ENCODE measurements at places on chromosomes 3 and 15.

DNA sequence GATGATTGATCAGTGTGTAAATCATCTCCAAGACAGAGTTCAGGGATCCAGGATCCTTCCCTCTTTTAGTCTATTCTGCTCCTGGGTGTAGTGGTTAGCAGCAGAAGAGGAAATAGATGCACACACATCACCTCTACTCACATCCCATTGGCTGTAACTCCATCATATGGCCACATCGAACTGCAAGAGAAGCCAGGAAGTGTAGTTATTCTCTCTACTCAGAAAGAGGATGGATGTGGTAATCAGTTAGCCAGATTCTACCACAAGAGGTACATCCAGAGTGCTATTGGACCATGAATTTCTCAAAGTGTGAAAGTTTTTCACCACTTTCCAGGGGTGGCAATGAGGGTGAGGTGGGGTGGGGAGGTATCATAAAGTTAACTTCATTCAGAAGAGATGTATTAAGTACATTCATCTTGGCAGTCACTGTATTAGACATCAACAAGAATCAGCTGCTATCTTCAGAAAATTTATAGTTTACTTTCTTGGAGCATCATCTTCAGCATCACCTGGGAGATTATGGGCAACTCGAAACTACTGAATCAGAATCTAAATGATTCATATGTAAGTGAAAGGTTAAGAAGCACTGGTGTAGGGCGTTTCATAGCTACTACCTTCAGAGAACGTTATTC, 60.6 kb upstream of the GAP43 start:
- no peak for DNase-seq

DNA sequence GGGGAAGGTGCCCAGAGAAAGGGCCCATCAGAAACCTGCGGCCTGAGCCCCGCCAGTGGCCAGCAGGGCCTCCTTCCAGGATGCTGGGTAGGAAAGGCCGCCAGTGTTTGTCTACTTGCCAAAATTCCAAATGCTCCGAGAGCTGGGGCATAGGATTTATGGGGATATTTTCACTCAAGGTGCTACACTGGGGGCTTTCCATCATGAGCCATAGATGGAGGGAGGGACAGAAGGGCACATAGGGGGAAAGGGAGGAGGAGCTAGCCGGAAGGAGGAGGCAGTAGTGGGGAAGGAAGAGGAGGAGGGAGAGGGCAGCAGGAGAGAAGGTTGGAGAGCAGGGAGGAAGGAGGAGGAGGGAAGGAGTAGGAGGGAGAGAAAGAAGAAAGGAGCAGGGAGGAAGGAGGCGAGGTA, 494.7 kb upstream of the PROK2 start:
- no peak for DNase-seq

DNA sequence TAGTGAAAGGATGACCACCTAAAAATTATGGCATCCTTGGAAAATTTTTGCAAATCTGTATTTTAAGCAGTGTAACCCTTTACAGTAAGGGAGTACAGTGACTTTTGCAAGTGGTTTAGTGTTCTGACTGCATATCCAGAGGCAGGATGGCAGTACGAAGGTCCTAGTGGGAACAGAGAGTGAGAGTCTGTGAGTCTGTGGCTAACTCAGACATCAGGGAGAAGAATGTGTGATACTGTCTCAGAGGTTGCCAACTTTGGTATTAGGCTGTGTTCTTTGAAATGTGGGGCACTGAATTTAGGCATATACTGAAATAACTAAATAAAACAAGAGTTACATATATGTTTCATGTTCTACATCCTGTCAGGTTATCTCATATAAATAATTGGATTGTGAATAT, 25.7 kb downstream of the PRKCI start:
- DNase-seq: no peak

- no peak for DNase-seq
These were observed 23.4 kb downstream of the GTF2E1 start for GRCh38 chr3:120765830-120766493.

GRCh38 chr3:175200391-175201095, 341.4 kb downstream of the NAALADL2 start:
- no peak for DNase-seq

GRCh38 chr15:79341396-79341795, 30.5 kb downstream of the TMED3 start:
- no peak for DNase-seq

DNA sequence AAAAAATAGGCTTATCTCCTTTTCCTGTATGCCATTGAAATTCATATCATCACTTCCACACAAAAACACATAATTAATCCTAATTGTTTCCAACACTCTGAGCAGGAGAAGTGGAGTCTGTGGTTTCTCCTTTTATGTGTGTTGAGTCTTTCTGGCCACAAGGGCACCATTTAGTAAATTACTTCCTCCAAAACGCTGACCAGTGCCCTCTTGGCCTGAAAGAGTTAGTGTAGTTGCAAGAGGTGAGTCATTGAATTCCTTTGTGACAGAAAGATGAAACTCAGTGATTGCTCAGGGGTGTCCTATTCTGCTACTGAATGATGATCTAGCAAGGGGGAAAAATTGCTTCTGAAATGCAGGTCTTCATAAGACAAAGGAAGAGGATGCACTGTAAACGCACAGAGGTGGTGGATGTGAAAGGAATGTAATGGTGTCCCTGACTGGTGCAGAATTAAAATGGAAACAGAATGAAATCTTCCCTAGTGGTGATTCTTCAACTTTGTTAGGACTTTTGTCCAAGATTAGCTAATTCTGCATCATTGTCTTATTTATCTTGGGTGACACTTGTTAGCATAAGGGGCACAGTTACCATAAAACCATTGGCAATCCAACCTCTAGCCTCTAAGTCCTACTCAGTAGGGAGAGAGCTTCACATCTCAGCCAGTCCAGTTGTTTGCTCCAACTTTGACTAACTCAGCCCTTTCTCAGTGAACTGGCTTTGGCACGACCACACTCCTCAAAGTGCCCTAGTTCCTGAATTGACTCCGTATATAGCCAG, 208.4 kb upstream of the NANOGP8 start:
- no peak for DNase-seq

DNA sequence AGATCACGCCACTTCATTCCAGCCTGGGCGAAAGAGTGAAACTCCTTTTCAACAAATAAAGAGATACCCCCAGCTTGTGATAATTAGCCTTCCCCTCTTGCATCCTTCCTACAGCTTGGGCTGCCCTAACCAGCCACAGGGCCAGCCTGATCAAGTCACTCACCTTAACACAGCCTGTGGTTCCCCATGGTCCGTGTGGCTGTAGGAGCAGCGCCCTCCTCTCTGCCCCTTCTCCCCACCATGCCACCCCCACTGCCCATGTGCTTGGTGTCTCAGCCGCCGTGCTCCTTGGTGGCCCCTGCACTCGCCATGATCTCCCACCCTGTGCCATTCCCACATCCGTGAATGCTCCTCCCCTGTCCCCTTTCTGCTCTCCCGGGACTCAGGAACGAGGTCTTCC, 13.2 kb upstream of the RPP14 start:
- DNase-seq: no peak

DNA sequence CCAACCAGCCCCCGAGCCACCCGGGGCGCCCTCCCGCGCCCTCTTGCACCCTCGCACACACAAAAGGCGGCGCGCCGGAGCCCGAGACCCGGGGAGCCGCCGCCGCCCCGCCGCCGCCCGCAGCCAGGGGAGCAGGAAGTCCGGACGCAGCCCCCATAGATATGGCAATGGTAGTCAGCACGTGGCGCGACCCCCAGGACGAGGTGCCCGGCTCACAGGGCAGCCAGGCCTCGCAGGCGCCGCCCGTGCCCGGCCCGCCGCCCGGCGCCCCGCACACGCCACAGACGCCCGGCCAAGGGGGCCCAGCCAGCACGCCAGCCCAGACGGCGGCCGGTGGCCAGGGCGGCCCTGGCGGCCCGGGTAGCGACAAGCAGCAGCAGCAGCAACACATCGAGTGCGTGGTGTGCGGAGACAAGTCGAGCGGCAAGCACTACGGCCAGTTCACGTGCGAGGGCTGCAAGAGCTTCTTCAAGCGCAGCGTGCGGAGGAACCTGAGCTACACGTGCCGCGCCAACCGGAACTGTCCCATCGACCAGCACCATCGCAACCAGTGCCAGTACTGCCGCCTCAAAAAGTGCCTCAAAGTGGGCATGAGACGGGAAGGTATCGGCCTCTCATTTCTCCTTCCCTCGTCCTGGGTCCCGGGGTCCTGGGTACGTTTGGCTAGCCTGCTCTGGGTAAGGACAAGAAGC, 1.6 kb downstream of the NR2F2 start:
- DNase-seq: no peak

DNA sequence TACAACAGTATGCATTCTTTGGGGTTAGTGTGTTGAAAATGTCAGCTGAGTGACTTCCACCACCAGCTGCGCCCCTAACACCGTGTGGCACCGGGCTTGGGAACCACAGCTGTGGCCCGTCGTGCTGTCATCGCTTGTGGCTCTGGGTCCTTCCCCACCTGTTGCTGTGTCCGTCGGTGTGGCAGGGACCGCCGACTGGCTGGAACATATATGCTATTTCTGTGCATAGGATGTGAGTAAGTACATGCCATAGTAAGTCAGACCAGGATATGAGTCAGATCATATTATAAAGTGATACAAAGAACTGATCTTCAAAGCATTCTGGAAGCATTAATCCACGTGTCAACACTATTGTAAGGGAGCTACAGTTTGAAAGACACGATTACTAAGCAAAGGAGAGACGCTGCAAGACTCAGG, 31.9 kb downstream of the EHD4 start:
- no peak for DNase-seq

DNA sequence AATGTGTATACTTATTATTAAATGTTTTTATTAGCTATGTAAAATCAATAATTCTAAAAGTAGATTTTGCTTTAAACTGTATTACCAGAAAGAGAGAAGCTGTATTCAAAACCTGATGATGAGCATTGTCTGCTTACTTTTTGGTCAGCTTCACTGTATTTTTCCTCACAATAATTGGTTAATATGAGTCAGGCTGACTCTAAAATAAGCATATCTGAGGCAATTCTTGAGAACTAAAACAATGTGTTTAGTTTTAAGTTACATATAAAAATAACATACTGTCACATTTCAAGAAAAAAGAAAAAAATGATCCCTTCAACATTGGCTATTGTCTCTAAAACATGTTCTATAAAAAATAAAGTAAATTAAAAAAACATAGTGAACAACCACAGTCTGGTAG, 66.1 kb downstream of the EPHA3 start:
- no peak for DNase-seq

GRCh38 chr3:106635271-106635670, 742.0 kb upstream of the CCDC54 start:
- no peak for DNase-seq

DNA sequence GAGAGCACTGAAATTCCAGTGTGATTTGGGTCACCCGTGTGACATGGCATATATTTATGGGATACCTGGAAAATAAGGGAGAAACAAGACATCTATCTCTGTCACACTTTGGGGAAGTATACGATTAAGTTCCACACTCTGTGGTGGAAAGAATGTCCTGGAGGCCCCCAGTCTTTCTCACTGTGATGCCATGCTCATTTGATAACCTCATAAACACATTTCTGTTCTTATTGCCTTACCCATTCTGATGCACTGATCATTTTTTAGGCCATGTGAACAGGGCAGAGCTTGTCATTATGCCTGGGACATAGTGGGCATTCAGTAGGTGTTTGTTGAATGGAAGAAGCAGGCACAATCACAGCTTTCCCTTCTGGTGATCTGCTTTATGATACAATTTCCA, 349.4 kb upstream of the TPRG1 start:
- no peak for DNase-seq

DNA sequence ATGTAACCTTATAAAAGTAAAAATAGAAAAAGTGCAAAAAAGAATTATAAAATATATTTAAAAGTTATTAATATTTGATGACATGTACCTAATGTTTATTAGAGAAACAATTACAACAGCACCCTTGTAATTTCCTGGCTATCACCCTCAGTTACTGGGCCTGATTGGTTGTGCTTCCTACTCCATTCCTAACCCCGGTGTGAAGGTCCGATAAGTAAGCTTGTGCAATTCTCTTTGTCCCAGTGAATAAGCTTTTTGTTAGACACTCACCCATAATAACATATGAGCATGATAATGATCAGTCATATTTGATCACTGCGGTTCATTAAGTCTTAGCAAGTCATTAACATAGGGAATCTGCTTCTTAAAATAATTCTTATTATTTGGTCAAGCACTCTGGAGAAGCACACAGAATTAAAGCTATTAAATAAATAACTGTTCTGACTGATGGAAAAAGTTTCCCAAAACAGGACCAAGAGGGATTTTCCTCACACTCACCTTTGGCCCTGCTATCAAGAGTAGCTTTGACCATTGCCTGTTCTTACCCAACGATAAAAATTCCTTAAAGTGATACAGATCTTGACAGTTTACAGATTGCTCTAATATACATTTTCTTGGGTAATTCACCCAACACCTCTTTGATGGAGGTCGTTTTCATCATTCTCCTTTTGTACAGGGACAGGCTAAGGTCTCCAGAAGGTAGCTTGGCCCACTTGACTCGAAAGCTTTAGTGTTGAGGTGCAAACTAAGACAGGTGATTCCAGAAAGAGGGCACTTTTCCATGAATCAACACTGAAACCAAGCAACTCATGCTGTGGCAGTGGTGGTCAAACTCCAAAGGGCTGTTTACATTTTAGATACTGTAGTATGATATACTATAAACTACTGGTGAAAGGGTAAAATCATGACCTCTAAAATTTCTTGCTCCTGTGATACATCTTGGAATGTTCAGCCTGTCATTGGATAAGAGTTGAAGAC, 543.0 kb upstream of the KCNMB2 start:
- no peak for DNase-seq

DNA sequence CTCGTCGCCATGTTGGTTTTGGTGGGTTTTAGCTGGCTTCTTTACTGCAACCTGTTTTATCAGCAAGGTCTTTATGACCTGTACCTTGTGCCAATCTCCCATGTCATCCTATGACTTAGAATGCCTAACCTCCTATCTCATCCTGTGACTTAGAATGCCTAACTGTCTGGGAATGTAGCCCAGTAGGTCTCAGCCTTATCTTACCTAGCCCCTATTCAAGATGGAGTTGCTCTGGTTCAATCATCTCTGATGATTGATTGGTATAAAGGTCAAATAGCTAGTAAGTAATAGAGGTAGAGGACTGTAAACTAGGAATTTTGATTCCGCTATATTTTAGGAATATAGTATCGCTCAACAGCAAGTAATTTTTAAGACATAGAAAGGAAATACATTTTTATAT, 1.3 kb upstream of the ACKR2 start:
- DNase-seq: no peak

GRCh38 chr3:45567730-45568172, 26.8 kb upstream of the LIMD1 start:
- no peak for DNase-seq

DNA sequence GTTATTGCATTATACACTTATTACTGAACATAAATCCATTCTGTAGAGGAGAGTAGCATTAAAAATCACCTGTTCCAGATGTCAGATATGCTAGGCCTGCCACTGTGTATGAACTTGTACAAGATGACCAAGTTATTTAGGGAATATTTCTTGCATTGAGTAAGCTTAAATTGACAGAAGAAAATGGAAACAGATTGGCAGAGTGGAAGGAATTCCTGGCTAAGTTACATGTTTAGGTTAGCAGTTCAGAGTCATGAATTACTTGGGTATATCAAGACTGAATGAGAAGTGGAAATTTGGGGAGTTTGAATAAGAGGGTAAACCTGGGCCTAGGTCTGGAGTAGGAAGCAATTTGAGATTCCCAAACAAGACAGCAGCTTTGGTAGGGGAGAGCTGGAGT, 44.6 kb downstream of the ARHGAP31 start:
- DNase-seq: no peak

Measured in omental fat pad (tissue), 4 donors.